ENCODE measurements at places on chromosomes 16 and 17. TPM values are rescaled to one million over a fixed set of nuclear protein-coding genes. Genes with fewer than 3 reads are reported as not detected.
A peak's percentile ranks its signal among the peaks of the same experiment; 100 is the strongest.

FAM171A2 gene
- 7.6 TPM for total RNA-seq

DNA sequence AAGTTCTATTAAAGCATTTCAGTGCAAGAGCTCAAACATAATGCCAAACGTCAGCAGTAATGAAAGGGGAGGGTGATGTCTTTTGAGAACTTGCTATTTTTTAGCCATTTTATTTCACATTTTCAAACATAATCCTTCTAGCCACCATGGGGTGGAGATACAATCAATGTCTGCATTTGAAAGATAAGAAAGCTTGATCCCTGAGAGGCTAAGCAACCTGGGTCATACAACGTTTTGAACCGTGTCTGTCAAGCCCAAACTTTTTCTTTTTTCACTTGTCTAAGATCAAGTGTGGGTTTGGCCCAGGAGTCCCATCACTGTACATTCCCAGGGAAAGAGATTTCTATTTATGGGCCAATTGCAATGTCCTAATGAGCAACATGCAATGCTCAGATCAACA is 331.1 kb downstream of the SLC39A11 start:
- no peak for DNase-seq

GRCh38 chr17:2057760-2058585 is 3.1 kb downstream of the HIC1 start:
- DNase-seq, result no peak

DNA sequence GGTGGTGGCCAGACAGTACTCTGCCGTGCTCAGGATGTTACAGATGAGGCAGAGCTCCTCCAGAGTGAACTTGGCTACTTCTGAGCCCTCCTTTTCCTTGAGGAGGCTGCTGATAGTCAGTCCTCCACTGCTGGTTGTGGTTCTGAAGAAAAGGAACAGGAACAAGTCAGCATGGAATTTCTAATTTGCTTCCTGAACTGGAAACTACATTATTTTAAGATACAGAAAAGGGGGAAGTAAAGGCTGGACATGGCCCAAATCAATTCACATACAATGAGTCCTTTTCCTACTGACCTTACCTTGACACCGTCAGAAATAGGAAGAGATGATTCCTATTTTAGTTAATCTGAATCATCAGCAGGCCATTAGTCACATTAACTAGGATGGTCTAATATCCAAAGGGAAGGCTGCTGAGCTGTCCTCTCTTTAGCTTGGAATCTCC is 154.2 kb downstream of the VPS53 start:
- DNase-seq, result no peak

DNA sequence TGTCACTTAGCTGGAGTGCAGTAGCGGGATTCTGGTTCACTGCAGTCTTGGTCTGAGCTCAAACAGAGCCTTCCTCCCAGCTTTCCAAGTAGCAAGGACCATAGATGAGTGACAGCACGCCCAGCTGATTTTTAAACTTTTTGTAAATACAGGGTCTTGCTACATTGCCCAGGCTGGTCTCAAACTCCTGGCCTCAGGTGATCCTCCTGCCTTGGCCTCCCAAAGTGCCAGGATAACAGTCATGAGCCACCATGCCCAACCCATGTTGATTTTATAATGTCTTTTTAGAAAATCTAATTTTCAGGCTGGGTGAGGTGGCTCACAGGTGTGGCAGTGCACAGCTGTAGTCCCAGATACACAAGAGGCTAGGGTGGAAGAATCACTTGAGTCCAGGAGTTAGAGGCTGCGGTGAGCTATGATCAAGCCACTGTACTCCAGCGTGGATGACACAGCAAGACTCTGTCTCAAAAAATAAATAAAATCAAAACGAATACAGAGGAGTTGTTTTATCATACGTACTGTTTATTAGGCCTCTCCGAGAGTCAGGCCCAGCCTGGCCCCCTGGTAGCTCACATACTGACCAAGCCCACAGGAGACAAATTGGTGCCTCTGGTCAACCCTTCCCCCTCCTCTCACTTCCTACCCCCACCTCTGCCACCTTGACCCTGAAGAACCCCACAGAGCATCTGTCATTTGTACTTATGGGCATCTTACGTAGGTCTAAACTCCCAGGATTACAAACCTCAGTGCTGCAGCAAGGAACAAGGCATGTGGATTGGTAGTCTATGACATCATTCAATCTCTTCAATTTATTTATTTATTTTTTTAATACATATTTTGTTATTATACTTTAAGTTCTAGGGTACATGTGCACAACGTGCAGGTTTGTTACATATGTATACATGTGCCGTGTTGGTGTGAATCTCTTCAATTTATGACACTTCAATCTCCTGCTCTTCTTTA is 13.6 kb downstream of the C16orf86 start:
- no peak for DNase-seq

- no peak for DNase-seq
These were observed 138.6 kb downstream of the TOX3 start for GRCh38 chr16:52408191-52408845.

ANKFN1 gene
- 0.94 TPM for total RNA-seq

TMIGD1 gene
- total RNA-seq, result not detected

MYADML2 gene
- total RNA-seq, result not detected

DNA sequence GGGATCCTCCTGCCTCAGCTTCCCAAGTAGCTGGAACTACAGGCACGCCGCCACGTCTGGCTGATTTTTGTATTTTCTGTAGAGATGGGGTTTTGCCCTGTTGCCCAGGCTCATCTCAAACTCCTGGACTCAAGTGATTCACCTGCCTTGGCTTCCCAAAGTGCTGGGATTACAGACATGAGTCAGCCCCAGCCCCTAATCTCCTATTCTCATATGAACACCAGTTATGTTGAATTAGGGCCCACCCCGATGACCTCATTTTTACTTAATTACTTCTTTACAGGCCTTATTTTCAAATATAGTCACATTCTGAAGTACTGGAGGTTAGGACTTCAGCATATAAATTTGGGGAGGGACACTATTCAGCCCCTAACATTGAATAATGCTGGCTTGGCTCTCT is 49.2 kb downstream of the ZNRF1 start:
- no peak for DNase-seq

C1QTNF1 gene
- 135 TPM for total RNA-seq

DNA sequence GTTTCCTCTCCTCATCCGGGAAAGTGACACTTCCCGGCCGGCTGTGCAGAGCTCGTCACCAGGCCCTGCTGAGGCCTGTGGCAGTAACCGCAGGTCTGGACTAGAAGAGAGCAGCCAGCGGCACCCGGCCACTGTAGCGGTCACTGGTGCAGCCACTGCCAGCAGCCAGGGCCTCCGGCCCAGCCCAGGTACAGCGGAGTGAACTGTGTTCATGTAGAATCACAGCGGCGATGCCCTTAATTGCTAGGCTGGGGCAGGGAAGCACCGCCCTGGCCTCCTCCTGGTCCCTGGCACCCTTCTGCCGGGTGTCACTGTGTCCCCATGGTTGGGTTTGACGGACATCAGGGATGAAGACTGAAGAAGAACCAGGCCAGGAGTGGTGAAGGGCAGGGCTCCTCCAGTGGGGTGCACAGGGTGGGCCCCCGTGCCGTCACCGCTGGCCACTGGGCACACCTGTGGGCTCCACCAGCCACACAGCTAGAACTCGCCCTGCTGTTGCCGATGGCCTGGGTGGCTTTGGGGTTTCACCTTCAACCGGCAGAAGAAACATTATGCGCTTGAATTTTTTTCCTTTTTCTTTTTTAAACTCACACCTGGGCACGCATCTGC is 165.2 kb upstream of the CHMP6 start:
- no peak for DNase-seq

REXO5 gene
- 3.6 TPM for total RNA-seq

PERCC1 gene
- total RNA-seq, result 1.6 TPM

DNA sequence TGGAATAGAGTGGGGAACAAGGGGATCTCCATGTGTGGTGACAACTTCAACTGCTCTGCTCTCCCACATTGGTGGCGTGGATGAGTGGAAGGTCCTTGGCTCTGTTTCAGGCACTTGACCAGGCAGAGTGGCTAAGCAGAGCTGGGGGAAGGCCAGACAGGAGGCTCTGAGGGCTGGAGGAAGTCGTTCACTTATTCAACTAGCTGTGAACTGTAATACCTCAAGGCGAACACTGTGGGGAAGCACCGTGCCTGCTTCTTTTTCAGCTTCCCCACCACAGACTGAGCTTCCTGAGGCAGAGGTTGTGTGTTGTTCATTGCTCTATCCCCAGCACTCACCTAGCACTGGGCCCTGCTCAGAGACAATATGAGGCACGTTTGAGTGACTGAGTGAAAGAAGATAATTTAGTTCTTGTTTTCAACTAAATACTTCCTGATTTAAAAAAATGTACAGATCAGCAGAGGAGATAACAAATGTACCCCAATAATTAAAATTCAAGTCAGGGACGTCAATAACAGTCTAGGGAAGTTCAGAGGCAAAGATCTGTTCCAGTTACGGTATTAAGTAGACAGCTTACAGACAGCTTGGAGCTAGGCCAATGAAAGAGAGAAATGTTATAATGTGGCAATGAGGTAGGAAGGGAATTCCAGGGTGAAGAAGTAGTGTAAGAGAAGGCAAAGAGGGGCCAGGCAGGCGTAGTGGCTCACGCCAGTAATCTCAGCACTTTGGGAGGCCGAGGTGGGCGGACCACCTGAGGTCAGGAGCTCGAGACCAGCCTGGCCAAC is 34.7 kb downstream of the MYO18A start:
- DNase-seq, result peak; percentile 94

DPEP2 gene
- total RNA-seq, result 2.5 TPM

DNA sequence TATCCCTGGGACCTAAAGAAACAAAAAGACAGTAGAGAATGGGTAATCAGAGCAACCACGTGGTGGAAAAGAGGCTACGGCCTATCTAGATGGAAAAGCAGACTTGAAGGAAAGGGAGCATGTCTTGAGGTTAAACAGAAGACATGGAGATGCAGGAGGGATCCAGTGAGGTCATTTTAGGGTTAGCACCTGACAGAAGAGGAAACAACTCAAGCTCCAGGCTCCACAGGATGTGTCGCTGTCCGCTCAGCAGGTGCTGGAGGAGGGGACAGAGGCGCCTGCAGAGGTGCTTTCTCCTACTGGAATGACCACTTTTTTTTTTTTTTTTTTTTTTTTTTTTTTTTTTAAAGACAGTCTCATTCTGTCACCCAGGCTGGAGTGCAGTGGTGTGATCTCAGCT is 47.5 kb upstream of the CLEC3A start:
- DNase-seq, result no peak

- DNase-seq, result no peak
These were observed 1.6 kb upstream of the ADGRG3 start for GRCh38 chr16:57666353-57667047.

DNA sequence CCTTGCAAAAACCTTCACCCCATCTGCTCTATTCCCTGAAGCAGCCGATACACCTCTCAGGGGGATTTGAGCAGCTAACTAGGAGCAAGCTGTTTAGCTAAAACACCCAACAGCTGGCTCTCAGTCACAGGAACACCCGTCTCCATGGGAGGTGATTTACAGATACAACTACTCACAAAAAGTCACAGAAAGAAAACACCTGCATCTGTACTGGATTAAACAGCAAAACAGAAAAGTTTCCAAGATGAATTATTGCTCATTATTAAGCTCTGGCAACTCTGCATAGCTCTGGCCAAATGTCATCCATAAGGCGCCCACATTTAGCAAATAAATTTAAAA is 22.3 kb downstream of the GJC1 start:
- no peak for DNase-seq

DNA sequence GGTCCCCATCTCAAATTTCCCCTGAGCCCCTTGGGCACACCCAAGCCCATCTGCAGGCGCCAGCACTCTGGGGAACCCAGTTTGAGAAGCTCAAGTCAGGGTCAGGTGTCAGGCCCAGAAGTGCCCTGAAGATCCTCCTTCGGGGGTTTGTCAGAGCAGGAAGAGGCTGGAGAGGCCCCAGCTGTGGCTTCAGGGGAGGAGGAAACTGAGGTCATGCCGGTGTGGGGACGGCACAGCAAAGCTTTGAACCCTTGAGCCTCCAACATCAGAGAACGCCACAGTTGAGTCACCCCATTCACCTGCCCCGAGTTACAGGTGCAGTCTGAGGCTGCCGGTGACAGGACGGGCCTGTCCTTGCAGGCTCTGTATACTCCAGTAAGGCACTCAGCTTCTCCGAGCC is 140.2 kb upstream of the CIBAR2 start:
- no peak for DNase-seq

DNA sequence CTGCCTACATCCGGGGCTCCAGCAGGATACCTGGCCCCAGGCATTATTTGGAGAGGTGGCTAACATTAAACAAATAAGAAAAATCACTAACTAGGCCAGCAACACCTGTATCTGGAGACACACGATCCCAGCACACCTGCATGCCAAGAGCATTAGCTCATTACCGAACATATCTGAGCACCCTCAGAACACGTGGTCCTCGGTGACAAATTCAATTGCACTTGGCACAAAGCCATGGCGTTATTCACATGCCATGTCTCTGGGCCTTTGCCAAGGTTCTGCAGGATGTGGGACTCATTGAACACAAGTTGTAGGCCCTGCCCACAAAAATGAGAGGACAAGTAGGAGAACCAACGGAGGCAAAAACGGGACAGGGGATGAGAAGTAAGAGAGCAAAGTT is 552.3 kb downstream of the TOX3 start:
- peak; percentile 97 for DNase-seq

DNA sequence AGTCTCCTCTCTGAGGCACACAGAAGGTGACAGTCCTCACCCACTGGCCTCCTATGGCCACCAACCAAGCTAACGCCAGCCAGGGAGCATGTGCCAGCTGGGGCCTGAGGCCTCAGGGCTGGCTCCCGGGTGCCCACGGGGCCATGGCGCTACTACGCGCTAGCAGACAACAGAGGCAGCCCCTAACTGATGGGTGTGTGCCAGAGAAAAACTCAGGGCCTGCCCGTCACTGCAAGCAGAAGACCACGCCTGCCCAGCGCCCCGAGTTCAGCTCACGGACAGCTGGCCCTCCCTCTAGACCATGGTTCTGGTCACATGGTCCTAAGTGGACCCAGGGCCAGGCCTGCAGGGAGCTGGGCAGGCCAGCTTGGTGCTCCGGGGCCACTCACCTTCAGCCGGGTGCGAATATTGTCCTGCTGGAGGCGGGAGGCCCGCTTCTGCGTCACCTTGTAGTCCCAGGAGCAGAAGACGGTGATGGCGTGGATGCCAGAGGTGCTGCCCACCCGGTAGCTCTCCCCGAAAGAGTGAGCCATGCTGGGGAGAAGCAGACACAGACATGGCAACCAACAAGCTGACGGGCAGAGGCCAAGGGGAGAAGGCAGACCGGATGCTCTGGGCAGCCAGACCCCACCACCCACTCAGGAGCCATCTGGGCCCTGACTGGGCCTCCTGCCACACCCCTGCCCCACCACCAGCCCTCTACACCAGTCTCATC is 6.2 kb downstream of the TMC6 start:
- DNase-seq, result no peak
